ENCODE measurements at places on chromosomes 2 and 18.

DNA sequence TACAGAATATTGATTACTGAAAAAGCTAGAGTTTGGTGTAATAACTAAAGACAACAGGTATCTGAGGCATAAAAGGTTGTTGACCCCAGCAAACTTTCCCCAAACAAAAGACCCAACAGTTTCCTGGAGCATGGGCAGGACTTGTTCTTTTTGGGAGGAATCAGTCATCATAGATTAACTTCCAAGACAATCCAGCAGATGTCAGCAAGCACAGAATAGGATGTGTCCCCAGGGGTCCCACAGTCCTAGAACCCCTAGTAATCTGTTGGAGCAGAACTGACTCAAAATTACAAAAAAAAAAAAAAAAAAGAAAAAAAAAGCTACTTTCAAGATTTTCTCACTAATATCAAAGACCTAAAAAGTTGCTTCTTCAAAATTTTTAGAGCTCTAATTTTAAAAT, 564.7 kb upstream of the SLC39A10 start:
- no peak for DNase-seq

- DNase-seq, result peak; percentile 64
These were observed 430.4 kb downstream of the LPIN1 start for GRCh38 chr2:12176623-12177454.

DNA sequence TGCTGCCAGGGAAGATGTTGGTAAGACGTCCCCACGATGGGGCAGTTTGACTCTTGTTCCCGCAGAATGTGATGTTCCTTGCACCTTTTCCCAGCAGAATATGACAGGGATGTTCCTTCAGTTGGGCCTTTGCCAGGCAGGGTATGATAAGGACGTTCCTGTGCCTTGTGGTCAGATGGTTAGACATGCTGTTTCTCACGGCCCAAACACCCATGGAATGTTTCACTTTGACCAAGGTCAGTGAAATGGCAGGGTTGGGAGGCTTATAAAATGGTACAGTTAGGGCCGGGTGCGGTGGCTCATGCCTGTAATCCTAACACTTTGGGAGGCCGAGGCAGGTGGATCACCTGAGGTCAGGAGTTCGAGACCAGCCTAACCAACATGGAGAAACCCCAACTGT, 40.3 kb upstream of the YPEL5 start:
- DNase-seq, result no peak

DNA sequence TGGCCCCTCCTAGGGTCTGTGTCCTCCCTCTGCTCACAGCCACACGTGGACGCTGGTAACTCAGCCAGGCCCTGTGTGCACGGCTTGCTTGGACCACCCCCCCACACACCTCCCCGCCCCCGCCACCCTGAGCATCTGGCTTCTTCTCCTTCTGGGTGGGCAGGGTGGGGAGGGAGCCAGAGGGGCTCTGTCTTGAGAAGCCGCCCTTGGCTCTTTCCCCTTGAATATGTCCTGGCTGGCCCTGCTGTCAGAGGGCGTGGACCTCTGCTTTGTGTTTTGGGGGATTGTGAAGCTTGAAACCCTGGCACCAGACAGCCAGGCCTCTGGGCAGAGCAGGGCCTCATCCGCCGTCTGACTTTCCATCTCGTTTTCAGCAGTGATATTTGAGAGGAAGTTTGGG, 72.1 kb downstream of the GLI2 start:
- no peak for DNase-seq

GRCh38 chr2:96142217-96143113, 2.8 kb downstream of the DUSP2 start:
- DNase-seq, result no peak

- DNase-seq, result peak; percentile 3
These were observed 1.8 kb downstream of the BARD1 start for GRCh38 chr2:214807653-214808052.

DNA sequence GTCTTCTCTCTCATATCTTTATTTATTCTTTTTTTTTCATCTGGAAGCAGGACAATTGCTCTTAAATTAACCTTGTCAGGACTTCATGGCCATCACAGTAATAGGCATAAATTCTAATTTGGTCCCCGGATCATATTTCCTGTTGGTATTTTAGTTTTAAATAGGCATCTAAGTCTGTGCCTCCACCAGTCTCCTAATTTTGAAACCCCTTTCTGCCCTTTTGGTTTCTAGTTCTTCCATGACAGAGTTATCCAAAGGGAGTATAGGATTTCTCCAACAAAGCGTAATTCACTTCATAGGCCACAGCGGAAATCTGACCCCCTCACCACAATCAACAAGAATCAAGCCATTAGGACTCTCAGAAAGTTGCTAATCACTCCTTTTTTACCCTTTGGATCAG, 3.8 kb downstream of the EPHA4 start:
- DNase-seq, result no peak

- no peak for DNase-seq
These were observed 3.4 kb upstream of the CYP1B1 start for GRCh38 chr2:38079116-38080052.

GRCh38 chr2:126677176-126677538, 21.2 kb downstream of the GYPC start:
- no peak for DNase-seq

DNA sequence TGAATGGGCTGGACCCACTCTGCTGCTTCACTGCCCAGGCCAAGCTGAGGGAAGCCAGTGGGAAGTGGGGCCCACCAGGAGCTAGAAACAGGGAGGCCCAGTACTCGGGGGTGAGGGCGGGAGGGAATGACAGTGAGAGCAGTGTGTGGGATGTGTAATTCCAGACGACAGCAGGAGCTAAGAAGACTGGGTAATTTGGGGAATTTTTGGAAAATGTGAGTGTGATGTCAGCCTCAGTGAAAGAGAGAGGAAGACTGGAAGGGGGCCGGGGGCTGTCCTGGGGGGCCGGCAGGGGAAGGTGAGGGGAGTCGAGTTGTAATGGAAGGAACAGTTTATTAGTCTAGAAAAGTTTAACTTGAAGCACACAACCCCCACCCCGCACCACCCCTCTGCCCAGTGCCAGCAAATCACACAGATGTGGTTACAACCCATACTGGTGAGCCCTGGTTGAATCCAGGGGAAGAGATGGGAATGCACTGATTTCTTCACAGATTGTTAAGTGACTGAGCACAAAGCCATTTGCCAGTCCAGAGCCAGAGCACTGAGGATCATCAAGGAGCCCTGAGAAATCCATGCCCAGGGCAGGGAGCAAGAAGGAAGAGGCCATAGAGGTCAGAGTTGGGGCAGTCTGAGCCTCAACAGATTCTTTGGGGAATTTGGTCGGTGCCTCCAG, 76.7 kb upstream of the PKDCC start:
- DNase-seq, result no peak

- no peak for DNase-seq
These were observed 68.4 kb upstream of the TMEM178A start for GRCh38 chr2:39597314-39597713.

GRCh38 chr18:37570336-37570930, 4.8 kb upstream of the CELF4 start:
- DNase-seq, result no peak

- no peak for DNase-seq
These were observed 165.5 kb downstream of the HDAC4 start for GRCh38 chr2:239235311-239235710.

GRCh38 chr18:30970196-30970816, 72.2 kb downstream of the DSC3 start:
- peak; percentile 20 for DNase-seq

- DNase-seq, result no peak
These were observed 567.3 kb upstream of the ZNF804A start for GRCh38 chr2:184030989-184031388.

- DNase-seq, result peak; percentile 23
These were observed 53.6 kb downstream of the PKDCC start for GRCh38 chr2:42101206-42102023.

GRCh38 chr2:170024721-170025120, 153.2 kb upstream of the MYO3B start:
- no peak for DNase-seq

DNA sequence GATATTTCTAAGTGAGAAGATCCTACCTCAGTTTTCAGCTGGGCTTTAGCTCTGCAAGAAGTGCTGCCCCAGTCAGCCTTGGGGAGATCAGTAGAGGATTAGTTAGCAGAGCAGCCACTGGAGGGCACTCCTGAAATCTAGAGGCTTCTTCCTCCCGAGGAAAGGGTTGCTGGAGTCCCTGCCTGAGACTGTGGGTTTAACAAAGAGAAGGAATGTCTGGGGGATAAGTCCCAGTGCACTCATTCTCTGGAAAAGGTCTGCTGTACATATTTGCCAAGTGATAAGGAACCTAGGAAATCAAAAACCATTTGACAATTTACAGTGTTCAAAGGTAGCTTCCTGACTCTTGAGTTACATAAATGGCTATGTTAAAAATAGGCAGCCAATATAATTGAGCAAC, 207.2 kb downstream of the SLC8A1 start:
- peak; percentile 54 for DNase-seq

DNA sequence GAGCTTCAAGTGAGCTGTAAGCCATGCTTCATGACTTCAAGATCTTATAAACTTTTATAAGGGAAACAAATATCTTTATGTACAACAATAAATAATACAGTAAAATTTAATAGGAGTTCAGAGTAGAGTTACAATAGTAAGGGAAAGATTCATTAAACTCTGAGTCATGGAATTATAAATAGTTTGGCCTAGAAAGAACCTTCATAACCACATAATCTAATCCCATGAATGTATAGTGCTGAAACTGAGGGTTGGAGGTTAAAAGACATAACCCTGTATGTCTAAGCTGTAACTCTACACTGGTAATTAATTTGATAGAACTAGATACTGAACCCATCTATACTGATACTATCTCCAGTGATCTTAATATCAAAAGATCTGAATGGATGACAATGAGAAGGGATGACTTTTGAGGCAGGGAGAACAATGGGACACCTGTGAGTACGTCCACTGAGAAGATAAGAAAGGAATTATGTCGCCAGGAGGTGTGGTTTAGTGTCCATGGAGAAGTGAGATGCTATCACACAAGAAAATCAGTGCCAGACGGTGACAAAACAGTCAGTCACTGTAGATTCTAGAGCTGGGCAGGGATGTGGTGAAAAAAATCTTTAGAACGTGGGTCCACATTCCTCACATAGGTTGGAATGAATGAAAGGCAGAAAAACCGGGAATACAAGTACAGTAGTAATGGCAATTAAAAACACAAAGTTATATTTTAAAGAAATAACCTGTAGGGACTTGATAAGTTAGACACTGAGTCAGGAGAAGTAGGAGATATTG, 1.1 kb downstream of the IL1F10 start:
- no peak for DNase-seq

DNA sequence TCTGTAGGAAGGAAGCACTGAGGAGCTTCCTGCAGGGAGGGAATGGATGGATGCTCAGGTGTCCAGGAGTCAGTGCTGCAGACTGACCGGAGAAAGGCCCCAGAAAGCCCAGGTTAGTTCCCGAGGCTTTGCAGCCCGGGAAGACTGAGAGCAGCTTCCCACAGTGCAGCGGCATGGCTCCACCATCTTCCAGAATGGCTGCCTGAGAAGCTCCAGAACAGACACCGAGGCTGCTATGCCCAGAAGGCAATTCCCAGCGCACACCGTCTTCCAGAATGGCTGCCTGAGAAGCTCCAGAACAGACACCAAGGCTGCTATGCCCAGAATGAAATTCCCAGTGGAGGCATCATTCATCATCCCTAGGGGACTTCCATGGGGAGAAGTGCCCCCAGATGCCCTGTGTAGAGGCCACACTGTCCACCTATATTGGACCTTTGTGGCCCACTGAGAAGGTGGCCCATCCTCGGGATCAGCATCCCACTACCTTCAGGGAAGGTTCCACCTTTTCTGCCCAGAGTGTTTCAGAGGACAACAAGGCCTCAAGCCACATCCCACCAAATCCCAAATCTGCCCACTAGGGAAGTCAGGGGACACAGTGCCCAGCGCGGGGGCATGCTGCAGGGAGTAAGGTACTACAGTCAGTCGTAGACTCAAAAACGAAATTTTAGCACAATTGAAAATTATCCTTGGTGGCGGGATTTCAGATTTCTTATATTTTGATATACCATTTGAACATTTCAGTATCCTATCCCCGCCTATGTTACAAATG, 80.5 kb downstream of the KCNF1 start:
- no peak for DNase-seq

DNA sequence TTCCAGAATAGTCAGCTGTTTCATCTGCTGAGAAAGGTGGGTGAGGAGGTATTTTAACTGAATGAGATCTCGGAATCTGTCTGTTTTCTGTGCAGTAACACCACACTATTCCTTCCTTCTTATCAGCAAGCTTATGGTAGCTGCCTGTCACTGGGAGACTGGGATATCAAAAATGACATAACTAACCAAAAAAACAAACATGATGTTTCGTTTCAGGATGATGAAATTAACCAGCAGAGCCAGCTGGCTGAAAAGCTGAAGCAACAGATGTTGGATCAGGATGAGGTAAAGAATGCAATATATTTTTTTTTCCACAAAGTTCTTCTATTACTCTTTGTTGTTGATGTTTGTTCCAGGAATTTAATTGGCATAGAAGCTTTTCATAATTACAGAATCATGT, 59.8 kb upstream of the LYPD6B start:
- DNase-seq, result no peak

- DNase-seq, result no peak
These were observed 34.8 kb downstream of the SLC66A2 start for GRCh38 chr18:79916546-79917168.

DNA sequence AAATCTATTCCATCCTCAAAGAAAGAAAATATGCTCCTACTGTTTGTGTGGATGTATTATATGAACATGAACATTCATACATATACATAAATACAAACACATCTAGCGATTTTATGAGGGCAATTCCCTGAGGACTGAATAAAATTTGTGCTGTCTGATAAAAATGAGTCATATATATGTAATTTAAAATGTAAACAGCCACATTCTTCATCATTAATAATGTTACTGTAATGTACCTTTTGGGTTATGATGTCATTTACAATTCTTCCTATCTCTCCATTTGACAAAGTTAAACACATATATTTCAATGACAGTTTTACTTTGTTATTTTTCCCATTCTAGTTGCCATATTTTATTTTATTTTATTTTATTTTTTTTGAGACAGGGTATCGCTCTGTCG, 91.3 kb upstream of the ZFP36L2 start:
- DNase-seq, result no peak

GRCh38 chr2:231683292-231684235, 24.8 kb upstream of the PTMA start:
- no peak for DNase-seq

DNA sequence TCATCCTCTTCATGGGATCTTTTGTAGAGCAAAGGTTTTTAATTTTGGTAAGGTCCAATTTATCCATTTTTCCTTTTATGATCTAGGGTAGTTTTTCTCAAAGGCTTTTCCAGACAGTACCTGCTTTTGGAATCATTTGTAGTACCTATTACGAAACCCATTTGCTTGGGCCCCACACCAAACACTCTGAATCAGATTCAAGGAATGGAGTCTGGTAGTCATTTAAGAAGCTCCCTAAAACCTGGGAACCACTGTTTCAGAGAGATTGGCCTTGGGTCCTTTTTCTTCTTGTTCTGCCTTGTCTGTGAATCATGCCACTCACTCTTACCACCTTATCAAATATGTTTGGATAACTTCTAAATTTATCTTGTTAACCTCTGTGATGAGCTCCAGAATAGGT, 40.3 kb downstream of the OSBPL6 start:
- DNase-seq, result no peak

GRCh38 chr2:58860586-58860985, 619.5 kb upstream of the FANCL start:
- DNase-seq, result no peak

GRCh38 chr2:238895361-238895882, 47.5 kb downstream of the TWIST2 start:
- DNase-seq, result no peak

Data from dermis microvascular lymphatic vessel endothelial cell (primary cell).